Left lobe of liver (tissue), 2 donors: ENCODE measurements at places on chromosomes 6 and 20. TPM values are rescaled to one million over a fixed set of nuclear protein-coding genes. Genes with fewer than 3 reads are reported as not detected.

- no peak for DNase-seq
These were observed 296.6 kb downstream of the PHACTR1 start for GRCh38 chr6:13012977-13013680.

DNA sequence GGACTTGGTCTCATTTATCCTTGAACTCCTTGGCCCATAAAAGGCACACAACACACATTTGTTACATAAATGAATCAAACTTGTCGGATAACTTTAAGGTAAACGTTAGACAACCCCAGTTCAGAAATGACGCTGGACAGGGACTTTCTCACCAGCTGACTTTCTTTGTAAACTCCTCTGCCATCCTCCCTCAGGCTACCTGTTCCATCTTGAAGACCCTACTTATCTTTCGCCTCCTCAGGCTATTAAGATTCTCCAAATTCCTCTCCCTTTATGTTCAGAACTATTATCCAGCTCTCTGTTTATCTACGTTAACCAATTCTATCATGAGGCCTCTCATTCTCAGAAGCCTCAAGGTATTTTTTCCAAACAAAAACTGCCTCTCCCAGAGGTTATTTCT is 47.7 kb upstream of the KIF16B start:
- DNase-seq: no peak

DNA sequence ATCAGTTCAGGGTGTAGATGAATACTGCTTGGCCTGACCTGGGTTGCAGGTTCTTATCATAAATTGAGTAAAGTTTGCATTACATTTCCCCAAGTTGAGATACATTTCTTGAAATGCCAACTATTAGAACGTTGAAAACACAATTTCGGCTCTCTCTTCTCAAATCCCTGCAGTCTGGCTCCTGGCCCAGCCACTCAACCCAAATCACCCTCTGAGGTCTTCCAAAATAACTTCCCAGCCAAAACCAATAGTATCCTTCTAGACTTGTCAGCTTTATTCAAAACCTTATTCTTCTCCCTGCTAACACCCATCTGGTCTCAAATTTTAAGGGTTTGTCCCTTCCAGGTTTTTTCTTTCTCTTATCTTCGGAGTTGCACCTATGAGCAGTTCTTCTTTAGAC is 263.6 kb downstream of the EYA4 start:
- no peak for DNase-seq

DNA sequence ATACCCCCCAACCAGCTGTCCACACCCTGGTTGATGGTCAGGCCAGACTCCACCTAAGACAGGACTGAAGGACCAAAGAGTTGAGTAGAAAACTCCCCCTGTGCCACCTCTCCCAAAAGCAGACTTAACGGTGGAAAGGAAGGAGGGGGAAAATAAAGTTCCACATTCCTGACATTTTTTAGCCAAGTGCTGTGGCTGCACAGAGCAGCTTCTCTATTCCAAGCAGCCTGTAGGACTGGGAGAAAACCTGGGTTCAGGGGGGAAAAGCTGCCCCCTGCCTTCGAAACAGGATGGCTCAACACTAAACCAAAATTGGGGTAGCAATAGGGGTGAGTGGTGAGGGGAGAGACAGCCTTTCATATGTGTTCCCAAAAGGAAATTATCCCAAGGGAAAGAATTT is 3.6 kb downstream of the TRAM2 start:
- no peak for DNase-seq

Gene CD93
- total RNA-seq: 4.8 TPM
